SHP77 (cell line): ENCODE measurements at places on chromosomes 6 and 20.

DNA sequence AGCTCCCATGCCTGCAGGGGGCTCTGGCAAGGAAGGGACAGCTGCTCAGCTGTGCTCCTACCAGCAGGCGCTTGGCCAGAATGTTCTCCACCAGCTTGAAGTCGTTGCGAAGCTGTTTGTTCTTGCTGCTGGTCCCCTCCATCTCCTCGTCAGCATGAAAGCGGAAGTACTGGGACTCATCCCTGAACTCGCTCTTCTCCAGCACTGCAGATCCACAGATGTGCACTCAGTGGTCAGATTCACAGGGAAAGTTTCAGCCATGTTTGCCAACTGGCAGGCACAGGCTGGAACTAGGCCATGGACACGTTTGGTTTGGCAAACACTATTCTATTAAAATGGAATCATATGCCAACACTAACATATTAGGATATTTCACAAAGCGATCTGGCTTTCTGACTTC, 167.9 kb downstream of the PREX1 start:
- DNase-seq, result no peak

DNA sequence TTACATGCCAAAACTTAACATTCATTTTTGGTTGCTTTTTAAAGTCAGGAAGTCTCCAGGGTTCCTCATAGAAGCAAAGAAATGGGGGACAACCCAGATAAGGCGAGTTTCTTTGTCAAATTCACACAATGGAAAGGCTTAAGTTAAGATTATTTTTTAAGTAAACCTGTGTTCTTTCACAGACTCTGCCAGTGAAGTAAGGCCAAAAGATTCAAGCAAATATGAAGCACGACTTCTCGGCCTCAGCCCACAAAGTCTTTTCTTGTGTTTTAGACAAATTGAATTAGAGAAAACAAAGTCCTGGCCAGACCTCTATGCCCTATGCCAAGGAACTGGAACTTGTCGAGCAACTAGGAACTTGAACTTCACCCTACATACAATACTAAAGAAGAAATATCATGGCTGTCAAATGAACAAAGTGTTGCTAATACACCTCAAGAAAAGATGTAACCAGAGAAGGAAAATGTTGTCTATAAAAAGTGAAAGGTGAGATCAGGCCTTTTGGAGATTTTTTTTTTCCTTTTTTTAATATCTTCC, 540.0 kb upstream of the JARID2 start:
- no peak for DNase-seq

DNA sequence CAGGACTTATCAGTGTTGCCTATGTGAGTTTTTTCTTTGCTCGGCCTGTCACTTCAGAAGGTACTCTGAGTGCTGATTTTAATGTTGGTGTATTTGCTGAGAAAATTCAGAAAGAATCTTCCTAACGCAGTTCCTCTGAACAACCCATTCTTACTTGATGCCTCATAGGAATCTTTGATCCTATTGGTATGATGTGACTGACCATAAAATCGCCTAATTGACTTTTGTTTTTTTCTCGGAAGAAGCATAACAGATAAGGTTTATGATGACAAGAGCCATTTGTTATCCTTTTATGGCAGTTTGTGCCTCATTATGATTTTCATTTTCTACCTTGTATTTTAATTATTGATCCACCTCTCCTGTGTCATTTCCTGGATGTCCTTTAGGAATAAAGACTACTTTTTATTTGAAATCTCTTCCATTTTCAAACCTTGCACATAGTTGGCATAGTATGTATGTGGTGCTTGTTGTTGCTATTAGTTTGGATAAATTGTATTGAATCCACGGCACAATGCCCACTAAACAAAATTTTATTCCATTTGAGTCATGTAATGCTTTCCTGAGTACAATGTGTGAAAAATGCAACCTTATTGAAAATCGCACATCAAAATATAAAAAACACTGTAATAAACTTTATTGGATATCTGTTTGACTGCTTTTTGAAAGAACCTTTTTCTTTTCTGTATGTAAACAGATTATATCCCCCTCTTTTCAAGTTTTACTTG, 37.3 kb downstream of the LRRC1 start:
- DNase-seq, result no peak

- no peak for DNase-seq
These were observed 93.7 kb downstream of the MTHFD1L start for GRCh38 chr6:150959166-150959565.

GRCh38 chr6:109059571-109060021, 35.0 kb downstream of the SESN1 start:
- no peak for DNase-seq

DNA sequence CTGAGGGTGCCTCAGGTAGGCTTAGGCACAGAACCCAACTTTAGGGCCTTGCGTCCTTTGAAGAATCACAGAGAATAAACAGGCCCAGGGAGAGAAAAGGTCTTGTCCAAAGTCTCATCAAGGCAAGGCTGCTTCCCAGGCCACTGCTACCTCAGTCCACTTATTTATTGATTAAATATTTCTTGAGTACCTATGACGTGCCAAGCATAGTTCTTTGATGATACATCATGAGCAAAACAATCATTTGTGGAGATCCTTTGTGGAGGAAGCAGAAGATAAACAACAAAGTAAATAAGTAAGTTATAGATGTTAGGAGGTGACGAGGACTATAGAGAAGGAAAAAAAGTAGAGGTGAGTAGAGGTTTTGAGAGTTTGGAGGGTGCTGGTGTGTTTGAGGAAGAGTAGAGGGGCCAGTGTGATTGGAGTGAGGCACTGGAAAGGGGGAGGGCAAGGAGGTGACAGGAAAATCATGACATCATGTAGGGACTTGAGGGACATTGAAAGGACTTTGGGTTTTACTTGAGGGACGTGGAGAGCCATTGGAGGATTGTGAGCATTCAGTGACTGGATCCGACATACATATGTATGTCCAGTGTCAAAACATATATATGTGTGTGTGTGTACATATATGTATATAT, 14.1 kb upstream of the CHMP4B start:
- no peak for DNase-seq

DNA sequence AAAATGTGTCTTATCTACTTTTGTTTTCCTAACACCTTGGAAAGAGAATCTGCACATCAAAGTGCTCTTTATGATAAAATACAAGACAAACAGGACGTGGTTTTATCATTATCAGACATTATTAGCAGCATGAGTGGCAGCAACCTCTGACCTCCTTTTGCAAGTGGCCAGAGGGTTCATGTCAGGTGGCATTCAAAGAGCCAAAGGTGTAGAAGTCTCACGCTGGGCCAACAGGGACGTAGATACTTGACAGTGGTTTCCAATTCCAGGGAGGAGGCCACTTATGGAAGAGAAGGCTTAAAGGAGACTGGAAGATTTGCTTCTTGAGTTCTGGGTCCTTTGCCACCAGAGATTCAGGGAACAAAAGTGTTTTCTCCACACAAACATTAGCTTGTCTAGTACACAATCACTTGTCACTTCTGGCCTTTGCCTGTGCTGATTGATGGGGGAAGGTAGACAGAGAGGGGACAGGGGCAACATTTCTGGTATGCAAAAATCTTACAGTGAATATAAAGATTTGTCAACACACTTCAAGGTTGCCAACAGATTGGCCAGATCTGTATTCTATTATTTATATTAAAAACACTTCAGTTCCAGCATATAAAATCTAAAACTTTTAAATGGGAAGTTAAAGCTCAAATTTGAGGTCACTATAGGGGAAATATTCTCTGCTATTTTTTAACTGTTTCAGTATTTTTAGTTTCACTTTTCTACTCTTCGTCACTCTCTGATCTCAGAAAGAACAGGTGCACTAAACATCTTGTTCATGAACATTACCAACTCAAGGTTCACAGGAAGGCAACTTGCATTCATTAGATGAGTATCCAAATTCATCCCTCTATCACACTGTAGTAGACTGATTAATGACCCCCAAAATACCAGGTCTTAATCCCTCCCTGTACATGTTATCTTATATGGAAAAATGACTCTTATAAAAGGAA, 52.1 kb upstream of the FBXO30 start:
- DNase-seq, result no peak

GRCh38 chr6:46393161-46393939, 97.9 kb downstream of the RCAN2 start:
- no peak for DNase-seq

DNA sequence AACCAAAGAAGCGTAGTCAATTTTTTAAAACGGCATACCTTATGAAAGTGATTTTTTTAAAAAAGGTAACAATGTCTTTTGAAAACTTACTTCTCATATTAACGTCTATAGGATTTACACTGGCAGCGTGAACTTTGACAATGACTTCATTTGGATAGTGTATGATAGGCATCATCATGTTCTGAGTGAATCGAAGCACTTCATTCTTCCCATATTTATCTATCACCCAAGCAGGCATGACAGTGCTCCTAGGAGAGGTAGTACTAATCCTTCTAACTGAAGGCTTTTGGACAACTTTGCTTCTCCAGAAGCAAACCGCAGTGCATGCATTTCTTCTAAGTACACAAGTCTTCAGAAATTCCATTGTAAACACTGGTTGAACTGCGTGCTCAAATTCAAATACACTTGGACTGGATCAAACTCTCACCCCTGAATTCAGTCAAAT, 618 bp downstream of the RTN4IP1 start:
- no peak for DNase-seq

DNA sequence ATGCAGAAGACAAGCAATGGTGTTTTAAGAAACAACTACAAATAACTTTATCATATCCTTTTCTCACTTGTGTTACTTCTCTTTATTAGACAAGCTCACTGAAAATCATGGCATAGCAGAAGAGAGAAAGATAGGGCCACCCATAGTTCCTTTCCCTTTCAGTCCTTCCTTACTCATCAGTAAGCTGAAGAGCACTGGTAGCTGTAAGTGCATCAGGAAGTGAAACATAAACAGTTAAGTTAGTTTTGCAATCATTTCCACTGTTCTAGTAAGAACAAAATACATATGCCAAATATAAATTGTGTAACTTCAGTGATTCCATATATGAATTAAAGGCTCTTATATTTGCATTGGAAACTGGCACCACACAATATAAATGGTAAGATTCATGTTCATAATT, 220.1 kb downstream of the HACE1 start:
- no peak for DNase-seq

DNA sequence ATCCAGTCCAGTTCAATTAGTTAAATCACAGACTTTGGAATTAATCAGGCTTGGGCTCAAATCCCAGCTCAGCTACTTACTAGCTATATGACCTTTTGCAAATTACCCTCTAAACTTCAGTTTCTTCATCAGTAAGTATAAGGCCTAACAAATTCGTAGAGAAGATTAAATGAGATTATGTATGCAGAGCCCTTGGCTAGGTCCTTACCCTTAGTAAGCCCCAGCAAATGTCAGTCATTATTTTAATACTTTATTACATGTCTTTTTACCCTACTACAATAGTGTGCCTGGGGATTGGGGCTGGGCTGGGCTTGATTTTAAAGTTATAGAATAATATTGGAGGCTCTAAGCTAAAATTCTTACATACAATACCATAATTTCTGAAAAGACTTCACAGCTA, 326.1 kb upstream of the PREP start:
- DNase-seq, result no peak

DNA sequence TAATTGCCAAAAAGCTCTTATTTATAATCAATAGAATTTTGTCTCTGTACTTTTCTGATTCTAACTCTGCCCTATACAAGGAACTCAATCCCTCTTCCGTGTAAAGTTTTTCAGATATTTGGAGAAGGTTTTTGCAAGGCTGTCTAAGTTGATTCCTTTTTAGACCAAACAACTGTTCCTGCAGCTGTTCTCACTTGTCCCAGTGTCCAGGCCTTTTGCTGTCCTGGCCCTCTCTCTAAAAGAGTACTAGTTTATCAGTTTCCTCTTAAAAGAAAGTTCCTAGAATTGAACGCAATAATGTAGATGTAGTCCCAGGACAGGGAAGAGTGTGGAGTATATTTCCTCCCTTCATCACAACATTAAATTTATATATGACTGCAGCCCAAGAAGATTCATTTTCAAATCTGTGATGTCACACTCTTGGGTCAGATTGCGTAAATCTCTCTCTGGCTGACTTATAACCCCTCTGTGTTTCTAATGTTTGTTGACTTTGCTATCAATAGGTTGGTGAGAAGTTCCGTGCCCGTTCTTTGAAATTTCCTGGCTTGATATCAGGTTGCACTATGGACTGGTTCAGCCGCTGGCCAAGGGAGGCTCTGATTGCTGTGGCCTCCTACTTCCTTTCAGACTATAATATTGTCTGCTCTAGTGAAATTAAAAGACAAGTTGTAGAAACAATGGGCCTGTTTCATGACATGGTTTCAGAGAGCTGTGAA, 139.4 kb upstream of the GLP1R start:
- no peak for DNase-seq

GRCh38 chr20:62522748-62523396, 47.1 kb upstream of the GATA5 start:
- no peak for DNase-seq

GRCh38 chr6:85449388-85449817, 480 bp upstream of the NT5E start:
- no peak for DNase-seq

DNA sequence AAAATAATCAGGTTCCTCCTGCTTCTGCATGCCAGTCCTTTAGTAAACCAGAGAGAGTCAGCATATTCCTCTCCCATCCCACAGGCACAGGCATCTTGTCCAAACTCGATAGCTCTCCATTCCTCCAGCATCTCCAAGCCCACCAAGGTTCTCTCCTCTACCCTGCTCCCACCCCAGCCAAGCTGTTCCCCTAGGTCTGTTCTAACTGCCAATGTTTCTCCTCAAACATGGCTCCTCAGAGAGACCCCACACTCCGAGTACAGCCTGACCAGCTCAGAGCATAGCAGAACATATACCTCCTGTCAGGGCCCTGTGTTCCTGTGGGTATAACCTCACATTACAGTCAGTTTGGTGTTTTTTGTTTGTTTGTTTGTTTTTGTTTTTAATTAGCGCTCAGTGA, 177.8 kb downstream of the VEGFA start:
- DNase-seq, result no peak

DNA sequence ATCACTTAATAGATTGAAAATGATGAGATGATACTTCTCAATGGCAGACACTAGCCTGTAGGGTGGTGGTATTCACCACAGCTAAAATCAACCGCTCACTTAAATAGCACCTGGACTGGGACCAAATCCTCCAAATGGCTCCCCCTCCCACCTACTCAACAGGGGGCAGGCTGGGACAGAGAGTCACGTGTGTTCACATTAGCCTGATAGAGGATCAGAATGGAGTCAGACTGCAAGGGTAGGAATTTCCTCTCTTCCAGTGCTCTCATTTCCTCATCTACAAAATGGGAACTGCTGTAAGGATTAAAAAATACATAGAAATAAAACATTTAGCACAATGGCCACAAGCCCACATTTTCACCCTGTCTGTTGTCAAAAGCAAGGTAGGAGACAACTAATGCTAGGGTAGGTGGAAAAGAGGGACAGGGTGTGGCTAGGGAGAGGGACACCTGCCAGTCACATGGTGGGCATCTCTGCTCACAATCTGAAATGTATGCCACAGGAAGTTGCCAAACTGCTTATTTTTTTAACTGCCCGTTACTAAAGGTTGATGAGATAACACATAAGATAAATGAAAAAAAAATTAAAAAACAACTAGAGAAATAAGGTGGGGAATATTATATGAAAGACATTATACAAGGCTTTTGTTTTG, 55.3 kb downstream of the BACH2 start:
- no peak for DNase-seq

GRCh38 chr6:121235386-121235785, 98.9 kb downstream of the TBC1D32 start:
- DNase-seq, result no peak

GRCh38 chr6:64685401-64685800, 1021.6 kb downstream of the EYS start:
- DNase-seq, result no peak
